Right atrium auricular region (tissue), 2 donors: ENCODE measurements at places on chromosomes 7 and 10. TPM values are rescaled to one million over a fixed set of nuclear protein-coding genes. Genes with fewer than 3 reads are reported as not detected.

The SHH gene
- total RNA-seq, result not detected

GRCh38 chr7:136870866-136871487 lies 2.5 kb downstream of the CHRM2 start:
- no peak for DNase-seq

- DNase-seq, result no peak
Measured at GRCh38 chr10:131433568-131433967, 122.0 kb upstream of the TCERG1L start.

DNA sequence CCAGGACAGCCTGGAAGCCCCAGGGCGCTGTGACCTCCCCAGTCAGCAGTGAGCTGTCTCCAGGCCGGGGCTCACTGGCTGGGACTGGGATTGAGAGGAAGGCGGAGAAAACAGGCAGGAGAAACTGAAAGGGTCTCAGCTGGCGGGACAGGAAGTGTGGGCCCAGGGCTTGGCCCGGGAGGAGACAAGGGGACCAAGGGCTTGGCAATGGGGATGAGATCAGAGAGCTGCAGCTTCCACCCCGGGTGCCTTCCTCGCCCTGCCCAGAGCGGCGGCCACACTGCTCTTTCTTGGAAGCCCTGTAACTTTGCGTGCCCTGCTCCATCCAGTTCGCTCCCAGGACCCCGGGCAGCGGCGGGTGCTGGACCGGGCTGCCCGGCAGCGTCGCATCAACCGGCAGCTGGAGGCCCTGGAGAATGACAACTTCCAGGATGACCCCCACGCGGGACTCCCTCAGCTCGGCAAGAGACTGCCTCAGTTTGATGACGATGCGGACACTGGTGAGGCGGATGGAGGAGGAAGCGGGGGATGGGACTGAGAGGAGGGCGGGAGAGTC lies 4.4 kb downstream of the ZNHIT1 start:
- DNase-seq, result no peak

The MRLN gene
- not detected for total RNA-seq

DNA sequence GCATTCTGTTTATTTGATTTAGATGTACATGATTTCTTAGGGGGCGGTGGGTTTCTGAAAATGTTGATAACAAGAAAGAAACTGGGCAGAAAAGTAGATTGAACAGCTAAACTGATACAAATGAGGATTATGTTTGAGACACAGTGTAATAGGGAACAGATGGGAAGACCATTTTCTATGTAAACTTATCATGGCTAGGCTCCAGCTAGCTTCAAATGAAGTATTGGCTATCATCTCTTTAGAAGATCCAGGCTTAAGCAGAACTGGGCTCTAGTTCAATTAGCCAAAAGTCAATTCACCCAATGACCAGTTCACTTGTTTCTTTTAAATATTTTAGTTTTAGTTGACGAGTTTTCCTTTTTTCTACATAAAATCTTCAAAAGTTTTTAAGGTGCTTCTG lies 639.5 kb downstream of the ANKRD7 start:
- DNase-seq, result no peak

DNA sequence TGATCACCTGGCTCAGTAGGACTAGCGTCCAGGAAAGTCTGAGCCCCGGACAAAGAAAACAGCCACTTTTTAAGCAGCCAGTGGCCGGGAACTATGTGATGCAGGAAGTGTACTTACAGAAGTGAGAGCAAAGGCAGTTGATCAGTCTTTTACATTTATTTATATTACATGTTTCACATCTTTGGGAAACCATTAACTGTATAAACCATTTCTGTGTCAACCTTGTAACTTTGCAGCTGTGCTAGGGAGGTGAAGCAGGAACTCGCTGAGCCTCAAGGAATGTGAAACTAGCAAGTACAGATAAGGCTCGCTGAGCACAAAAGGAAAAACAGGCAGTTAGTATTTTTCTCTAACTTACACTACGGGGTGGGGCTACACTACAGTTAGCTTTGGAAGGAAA lies 39.9 kb upstream of the HECW1 start:
- no peak for DNase-seq

GRCh38 chr7:107045195-107045960 lies 873 bp downstream of the PRKAR2B start:
- no peak for DNase-seq

DNA sequence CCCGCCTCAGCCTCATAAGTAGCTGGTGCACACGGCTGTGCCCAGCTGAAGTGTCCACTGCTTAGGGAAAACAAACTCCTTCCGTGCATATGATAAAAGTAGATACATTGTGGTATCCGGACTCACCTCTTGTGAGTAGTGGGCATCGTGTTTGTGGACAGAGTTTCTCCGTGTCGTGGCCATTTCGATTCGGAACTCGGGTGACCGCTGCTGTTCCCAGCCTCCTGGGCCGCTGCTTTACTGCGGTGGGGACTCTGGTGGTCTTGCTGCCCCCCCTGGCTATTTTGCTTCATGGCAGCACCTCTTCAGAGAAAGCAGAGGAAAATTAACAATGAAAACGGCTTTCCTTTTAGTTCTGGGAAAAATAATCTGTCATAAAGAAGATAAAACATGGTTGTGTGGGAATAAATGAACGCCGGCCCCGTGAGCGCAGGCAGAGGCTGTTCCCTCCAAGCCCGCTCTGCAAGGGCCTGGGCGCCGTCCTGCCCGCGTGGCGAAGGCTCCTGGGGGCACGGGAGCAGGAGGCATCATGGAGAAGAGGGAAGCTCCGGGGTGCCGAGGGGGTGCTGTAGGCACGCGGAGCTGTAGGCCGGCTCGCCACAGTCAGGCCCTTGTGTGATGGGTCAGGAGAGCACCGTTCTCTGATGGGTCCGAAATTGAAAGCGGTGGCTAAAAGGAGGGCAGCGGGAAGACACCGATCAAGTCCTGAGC lies 107.4 kb downstream of the ACTR3B start:
- no peak for DNase-seq

The WDR86 gene
- total RNA-seq, result 1.6 TPM

- DNase-seq, result no peak
Measured at GRCh38 chr7:74252893-74253292, 1.3 kb downstream of the RFC2 start.
